ENCODE measurements at places on chromosomes 7 and 10.

GRCh38 chr7:105015390-105015965 lies 1.5 kb downstream of the KMT2E start:
- DNase-seq: no peak

GRCh38 chr7:113657603-113658002 lies 261.2 kb downstream of the PPP1R3A start:
- no peak for DNase-seq

GRCh38 chr7:118079369-118079768 lies 104.6 kb upstream of the LSM8 start:
- DNase-seq: no peak

DNA sequence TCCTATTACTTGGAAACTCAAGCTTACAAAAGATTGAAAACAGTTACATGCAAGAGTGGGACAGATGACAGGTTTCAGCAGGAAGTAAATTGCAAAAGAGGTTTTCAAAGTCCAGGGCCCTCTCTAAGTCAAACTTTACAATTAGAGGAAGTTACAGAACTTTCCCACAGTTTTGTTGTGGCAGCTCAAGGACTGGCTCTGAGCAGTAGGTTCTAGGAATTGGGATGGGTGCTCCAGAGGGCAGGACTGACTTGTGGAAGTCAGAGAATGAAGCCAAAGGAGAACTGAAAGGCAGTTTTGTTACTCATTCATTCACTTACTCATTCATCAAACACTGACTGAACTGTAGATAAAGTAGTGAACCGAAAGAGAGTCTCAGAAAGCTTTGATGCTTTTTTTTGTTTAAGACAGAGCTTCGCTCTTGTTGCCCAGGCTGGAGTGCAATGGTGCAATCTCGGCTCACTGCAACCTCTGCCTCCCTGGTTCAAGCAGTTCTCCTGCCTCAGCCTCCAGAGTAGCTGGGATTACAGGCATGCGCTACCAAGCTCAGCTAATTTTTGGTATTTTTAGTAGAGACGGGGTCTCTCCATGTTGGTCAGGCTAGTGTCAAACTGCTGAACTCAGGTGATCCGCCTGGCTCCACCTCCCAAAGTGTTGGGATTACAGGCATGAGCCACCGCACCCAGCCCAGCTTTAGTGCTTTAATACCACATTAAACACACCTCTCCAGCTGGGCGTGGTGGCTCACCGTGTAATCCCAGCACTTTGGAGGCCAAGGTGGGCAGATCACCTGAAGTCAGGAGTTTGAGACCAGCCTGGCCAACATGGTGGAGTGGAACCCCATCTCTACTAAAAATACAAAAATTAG lies 66.8 kb upstream of the CCNJ start:
- DNase-seq: no peak

DNA sequence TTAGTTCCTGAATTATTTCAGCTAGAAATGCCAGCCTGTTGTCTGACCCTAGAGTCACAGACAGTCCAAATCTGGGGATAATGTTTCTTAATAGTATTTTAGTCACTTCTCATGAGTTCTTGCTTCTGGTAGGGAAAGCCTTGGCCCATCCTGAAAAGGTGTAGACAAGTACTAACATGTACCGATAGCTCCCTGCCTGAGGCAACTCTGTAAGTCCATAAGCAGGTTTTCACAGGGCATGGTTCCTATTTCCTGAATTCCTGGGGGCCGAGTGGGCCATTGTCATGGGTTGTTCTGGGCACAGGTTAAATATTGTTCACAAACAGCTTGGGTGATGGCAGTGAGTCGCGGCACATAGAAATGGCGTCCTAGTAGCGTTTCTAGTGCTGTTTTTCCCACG lies 3.1 kb upstream of the ZNF117 start:
- DNase-seq: no peak

GRCh38 chr10:69457771-69458237 lies 6.5 kb downstream of the TSPAN15 start:
- DNase-seq: no peak

GRCh38 chr7:29105191-29105590 lies 41.1 kb downstream of the CPVL start:
- DNase-seq: no peak

GRCh38 chr10:33833566-33833965 lies 499.1 kb upstream of the NRP1 start:
- no peak for DNase-seq

GRCh38 chr7:77714195-77714594 lies 17.9 kb downstream of the RSBN1L start:
- DNase-seq: no peak

DNA sequence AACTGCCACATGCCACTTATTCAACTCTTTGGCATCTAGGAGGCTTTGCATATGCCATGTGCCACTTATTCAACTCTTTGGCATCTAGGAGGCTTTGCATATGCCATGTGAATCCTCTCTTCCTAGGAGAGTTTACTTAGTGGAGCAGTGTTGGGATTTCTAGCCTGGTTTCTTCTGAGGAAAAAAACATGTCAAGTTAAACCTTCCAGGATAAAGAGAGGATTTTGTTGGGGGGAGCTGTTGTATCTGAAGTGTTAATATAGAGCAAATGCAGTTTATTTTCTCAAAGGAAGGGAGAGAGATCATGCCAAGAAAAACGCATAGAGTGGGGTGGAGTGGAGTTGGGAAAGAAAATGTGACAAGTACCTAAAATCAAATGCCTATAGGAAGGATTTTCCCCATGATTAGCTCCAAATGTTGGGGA lies 91.5 kb downstream of the MCU start:
- no peak for DNase-seq

DNA sequence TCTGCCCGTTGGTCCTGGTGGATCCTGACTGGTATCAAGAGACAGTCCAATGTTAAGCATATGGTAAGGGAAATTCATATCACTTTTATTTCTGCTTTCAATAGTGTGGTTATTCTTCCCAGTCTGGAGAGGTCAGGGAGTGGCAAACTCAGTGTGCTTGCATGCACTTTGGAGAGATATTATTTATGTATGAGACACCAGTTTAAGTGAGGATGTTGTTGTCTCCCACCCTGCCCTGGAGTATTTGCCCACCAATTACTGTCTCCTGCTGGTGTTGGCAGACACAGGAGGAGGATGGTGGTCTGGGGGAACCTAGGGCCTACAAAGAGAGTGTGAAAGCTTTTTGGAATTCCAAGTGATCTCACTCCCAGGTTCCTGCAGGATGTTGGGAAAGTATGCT lies 59.7 kb downstream of the OR13A1 start:
- DNase-seq: no peak

DNA sequence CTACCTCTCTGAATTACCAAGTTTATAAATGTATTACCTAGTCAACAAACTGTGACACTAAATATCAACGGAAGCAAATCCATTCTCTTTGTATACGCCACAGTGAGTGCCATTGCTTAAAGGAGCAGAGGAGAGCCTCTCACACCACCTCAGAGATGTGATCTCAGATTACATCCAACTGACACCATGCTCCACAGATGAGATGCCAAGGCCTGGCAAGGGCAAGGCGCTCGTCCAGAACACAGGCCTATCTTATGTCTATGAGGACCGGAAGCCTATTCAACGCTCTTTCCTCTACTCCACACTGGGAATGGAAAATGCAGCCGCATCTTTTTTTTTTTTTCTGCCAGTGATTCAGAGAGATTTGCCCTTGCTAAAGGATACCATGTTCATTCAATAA lies 11.4 kb downstream of the PDIA4 start:
- no peak for DNase-seq

DNA sequence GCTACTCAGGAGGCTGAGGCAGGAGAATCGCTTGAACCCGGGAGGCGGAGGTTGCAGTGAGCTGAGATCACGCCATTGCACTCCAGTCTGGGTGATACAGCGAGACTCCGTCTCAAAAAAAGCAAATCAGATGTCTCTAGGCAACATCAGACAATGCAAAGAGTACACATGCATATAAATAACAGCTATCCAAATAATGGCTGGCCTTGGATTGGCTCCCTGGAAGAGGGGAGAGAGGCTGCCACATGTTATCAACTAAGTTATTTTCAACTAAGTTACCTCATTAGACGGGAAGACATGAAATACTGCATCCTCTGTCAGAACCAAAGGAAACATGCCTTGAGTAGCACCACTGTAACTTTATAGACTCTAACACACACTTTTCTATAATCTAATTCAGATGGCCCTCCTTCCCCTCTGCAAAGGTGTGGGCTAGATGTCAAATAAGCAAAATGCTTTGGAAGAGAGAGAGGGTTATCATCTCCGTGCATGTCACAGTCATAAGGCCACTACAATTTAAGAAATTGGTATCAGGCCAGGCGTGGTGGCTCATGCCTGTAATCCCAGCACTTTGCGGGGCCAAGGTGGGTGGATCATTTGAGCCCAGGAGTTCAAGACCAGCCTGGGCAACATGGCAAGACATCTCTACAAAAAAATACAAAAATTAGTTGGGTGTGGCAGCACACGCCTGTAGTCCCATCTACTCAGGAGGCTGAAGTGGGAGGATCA lies 22.5 kb upstream of the SPOCK2 start:
- no peak for DNase-seq

DNA sequence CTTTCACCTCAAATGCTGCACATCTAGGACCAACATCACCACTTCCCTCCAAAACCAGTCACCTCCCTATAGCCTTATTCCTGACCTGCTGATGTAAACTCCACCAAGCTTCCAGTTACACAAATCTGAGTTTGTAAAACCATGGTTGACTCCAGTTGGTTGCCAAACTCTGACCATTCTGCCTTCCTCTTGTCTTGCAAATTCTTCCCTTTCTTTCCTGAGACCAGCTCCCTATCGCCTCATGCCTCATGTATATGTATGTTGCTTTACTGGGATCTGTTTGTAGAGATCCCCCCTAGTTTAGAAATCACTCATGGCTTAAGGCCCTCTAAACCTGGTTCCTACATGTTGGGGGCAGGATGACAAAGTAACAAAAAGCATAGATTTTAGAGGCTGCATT lies 31.3 kb downstream of the PAX2 start:
- DNase-seq: no peak

DNA sequence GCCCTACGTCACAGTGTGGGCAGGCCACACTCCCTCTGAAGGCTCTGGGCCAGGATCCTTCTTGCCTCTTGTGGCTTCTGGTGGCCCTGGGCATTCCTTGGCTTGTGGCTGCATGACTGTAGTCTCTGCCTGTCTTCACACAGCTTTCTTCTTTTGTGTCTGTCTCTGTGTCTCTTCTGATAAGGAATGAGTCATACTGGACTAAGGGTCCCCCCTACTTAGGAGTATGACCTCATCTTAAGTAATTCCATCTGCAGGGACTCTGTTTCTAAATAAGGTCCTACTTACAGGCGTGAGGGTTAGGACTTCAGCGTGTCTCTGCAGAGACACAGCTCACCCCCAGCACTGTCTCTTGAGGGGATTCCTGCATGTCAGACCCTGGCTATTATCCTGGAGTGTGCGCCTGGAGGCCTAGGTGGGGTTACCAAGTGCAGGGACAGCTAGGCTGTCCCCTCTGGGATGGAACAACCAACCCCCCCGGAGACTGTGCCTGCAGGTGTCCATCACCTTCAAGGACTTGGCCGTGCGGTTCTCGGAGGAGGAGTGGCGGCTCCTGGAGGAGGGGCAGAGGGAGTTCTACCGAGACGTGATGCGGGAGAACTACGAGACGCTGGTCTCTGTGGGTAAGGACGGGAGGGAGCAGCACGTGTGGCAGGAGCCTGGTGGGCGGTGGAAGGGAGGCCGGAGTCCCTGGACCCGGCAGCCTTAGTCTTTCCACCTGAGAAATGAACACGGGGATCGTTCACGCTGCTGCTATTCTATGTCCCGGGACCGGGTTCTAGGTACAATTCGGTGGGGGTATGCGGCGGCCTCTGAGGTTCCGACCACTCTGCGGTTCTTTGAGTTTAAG lies 54.1 kb downstream of the ZNF467 start:
- DNase-seq: no peak

DNA sequence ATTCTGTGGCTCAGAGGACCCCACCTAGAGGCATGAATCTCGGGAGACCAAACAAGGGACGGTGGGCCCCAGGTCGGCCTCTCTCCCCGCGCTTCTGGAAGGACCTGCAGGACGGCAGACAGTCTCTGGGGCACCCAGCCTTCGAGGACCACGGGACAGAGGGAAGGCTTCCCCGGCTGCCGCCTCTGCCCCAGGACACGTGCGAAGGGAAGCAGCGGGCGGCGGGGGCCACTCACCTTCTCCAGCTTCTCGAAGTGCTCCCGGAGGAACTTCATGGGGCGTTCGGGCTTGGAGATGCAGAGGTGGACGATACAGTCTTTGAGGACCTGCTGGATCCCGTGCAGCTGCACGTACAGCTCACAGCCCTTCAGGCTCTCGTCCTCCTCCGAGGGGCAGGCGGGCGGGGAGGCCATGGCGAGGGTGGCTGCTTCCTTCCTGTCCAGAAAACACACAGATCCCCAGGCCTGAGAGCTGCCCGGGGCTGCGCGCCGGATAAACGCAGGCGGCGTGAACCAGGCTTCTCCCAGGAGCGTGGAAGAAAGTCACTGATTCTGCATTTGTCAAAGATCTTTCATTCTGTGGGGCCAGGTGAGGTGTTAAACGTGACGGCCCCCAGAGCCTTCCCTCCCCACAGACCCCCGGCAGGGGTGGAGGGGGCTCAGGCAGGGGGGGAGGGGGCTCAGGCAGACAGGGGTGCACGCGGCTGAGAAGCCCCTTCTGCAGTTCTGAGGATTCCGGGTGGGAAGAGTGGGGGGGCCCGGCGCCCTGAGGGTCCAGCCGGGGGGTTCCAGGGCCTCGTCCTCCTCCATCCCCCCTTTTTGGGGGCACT lies 15.2 kb upstream of the DNAAF5 start:
- no peak for DNase-seq

DNA sequence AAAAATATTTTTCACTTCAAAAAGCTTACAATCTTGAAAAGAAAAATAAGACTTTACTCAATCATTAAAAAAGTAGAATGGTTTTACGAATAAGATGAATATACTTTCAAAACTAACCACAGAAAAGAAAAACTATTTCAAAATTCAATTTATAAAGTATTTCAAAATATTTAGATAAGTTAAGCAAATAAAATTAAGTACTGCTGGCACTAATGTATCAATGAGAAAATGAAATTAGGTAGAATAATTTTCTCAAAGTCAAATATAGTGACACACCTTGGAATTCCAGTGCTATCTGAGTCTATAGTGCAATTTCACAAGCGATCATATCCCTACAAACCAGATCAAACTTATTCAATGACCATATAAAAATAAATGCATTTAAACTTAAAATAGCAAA lies 109.8 kb upstream of the SEMA3A start:
- DNase-seq: no peak

DNA sequence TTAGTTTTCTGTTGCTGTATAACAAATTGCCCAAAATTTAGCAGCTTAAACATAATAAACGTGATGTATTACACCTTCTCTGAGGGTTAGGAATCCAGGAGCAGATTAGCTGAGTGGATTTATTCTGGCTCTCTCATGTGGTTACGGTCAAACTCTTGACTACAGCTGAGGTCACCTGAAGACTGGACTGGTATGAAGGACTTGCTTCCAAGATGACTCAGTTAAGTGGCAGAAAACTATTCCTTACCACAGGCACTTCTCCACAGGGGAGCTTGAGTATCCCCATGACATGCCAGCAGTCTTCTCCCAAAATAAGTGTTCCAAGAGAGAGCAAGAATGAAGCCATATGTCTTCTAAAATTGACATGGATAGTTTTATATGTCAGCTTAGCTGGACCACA lies 957.2 kb upstream of the GHITM start:
- no peak for DNase-seq

GRCh38 chr10:31320550-31321211 lies 1.7 kb downstream of the ZEB1 start:
- no peak for DNase-seq

Measured in activated CD8-positive, alpha-beta memory T cell treated with anti-CD3 and anti-CD28 coated beads for 4 hours (primary cell).